CD4-positive, alpha-beta T cell treated with Interleukin-6 for 4 hours (primary cell): ENCODE measurements at places on chromosomes 4 and X.

DNA sequence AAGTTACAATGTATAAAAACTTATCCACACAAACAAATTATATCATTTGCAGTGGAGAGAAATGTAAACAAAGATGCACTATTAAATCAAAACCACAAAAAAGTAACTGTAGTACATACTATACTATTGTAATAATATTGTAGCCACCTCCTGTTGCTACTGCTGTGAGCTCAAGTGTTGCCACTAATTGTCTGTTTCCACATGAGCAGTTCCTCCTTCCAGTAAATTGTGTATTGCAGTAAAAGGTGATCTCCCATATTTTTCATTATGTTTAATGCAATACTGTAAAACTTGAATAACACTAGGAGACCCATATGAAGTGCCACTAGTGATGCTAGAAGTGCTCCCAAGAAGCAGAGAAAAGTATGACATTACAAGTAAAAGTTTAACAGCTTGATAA lies 11.7 kb downstream of the LIN54 start:
- DNase-seq = no peak

GRCh38 chr4:154036856-154037255 lies 248.0 kb upstream of the SFRP2 start:
- DNase-seq = no peak

DNA sequence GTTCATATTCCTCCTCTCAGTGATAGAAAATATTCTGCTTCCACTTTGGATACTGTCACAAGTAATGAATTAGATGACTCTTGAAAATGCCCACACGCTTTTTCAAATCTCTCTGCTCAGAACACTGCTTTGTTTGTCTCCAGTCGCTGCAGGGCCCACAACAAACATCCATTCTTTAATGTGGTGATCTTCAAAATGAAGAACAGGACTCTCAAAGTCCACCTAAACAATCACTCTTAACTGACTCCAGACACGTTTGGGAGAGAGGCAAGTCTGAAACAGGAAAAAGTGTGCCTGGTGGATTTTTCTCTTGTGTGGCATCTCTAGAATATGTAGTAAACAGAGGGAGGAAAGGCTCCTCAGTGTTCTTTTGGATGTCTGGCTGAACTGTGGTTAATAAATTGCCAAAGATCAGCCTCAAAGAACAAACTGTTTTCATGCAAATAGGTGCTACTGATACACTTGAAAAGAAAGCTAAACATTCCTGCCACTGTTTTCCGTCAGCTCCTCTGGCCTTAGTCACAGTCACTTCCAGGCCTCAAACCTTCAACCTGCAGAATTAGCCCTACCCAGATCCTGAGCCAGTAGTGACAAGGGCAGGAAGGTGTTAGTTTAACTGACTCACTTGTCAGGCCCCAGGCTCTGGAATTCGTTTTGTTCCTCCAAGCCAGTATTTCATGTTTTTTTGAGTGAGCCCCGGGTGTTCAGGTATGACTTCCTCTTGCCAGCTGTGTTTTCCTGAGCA lies 259.6 kb upstream of the GPC4 start:
- DNase-seq = no peak

DNA sequence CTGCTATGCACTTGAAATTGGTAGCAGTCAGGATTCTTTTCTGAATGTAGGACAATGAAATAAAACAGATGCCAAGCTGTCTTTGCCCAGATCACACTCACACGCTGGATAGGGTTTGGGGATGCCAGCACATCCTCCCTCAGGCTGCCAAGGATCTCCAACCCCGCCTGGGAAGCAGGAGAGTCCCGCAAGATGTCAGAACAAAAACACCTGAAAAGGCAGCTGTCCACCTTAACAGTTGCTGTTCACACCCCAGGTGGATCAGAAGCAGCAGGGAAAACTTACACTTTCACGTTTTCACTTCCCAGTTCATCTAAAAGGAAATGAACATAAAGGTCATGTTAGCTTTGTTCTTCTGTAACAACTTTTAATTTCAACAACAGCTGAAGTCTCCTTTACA lies 35.7 kb downstream of the TMEM154 start:
- DNase-seq = no peak

DNA sequence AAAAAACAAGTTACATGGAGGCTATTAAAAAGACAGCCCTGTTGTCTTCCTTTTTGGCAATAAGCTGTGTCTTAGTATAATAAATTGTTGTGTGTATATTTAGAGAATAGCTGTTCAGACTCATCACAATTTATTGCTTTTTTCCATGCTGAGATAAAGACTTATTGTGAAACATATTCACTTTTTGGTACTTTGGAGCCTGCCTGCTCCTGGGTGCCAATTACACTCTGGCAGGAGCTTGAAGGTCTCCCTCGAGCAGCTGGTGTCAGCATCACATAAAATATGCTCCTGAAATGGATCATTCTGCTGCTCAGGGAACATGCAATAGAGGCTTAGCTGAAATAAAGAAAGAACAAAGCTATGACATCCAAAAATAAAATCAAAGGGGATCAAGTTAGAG lies 211.6 kb upstream of the DKK2 start:
- no peak for DNase-seq

DNA sequence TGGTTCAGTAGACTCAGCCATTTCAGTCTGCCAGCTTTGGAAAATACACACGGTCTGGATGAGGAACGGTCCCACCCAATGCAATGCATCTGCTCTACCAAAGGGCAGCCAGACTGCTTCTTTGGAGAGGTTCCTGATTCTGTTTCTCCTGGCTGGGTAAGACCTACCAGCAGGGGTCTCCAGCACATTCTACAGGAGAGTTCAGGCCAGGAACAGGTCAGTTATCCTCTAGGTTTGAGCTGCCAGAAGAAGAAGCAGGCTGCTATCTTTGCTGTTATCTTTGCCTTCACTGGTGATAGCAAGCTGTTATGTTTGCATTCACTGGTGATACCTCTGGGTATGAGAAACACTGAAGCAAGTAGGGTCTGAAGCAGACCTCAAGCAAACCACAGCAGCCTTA lies 45.5 kb upstream of the PBDC1 start:
- DNase-seq = peak; percentile 12

DNA sequence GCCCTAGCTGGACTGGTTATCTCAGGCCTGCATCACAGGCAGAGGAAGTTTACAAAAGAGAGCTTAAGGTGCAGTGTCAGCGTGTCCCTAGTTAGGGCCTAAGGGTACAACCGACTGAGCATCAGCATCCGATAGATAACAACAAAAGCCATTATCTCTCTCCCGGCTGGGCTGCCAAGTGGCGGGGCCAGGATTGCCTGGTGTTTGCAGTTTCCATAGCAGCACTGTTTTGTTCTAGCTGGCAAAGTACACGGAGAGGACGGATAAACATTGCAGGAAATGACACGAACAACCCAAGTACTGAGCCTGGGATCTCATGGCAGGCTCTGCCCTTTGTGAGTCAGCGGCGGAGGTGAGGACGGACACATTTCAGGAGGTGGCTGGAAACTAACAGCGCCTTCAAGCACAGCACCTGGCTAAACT lies 104.7 kb upstream of the NOCT start:
- no peak for DNase-seq

- DNase-seq = no peak
Observed at GRCh38 chr4:143025081-143025704, 159.5 kb upstream of the USP38 start.

DNA sequence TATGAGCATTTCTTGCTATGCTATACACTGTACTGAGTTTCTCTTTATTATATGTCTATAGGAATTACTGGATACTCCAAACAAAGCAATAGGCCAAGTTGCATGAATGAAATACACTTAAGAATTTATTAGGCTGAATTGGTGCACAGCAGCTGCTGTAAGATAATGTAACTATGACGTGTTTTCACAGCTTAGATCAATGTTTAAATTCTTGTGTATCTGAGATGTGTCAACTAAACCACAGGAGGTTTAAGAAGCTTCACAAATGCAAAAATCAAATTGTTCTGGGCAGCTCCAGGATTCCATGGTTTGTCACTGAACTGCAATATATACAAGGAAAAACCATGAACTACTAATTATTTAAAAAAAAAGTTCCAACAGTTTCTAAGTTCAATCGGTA lies 156.7 kb downstream of the MAPK10 start:
- no peak for DNase-seq

DNA sequence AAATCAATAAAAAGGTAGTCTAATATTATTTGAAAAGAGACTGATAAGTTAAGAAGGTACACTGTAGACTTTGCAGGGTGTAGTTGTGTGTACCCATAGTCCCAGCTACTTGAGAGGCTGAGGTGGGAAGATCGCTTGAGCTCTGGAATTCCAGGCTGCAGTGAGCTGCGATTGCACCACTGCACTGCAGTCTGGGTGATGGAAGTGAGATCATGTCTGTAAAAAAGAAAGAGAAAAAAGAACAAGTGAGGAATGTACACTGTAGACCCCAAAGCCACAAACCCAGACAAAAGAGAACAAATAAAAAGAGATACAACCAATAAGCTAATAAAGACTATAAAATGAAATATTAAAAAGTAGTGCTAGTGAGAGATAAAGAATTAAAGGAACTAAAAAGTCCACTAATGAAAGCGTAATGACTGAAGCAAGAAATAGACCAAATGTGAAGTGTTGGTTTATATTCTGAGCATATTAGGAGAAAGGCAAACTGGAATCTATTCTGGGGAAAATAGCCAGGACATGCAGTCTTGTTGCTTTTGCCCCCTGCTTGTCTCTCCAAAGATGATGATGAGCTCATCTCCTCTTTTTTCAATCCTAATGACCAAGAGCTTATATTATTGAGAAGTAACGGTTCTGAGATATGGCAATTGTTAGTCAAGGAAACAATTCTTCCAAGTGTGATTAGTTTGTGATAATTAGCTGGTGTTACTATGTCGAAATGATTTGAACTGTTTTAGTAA lies 19.1 kb downstream of the GSX2 start:
- no peak for DNase-seq

DNA sequence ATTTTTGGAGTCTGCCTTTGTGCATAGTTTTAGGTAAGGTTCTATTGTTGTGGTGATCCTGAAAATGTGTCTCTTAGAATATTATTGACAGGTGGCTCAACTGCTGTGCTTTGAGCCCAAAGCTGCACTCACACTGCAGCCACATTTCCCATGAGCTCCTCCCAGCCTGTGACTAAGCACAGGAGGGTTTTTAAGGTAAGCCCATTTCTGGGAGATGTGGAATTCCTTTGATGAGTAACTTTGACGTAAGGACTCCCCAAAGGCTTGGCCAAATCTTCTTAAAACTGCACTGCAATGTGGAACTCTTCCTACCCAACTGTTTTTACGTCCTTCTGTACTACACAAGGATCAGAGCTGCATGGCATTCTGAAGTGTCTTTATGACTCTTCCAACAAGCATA lies 20.0 kb upstream of the TMPRSS11A start:
- no peak for DNase-seq

DNA sequence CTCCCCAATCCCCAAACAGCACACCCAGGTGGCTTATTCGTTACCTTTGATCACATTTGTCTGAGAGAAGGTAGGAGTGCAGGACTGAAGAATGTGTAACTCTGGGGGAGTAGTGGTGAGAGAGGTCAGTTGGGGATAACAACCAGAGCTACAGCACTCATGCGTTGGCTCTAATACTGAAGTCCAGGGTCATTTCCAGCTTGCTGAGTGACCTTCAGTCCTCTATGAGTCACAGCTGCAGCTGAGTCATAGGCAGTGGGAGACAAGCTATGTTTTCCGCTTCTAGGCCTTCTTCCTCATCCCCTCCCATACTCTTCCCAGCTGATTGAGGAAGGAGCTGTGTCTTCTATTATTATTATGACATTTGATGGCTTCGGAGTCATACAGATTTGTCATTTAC lies 31.6 kb upstream of the CT47C1 start:
- DNase-seq = no peak

DNA sequence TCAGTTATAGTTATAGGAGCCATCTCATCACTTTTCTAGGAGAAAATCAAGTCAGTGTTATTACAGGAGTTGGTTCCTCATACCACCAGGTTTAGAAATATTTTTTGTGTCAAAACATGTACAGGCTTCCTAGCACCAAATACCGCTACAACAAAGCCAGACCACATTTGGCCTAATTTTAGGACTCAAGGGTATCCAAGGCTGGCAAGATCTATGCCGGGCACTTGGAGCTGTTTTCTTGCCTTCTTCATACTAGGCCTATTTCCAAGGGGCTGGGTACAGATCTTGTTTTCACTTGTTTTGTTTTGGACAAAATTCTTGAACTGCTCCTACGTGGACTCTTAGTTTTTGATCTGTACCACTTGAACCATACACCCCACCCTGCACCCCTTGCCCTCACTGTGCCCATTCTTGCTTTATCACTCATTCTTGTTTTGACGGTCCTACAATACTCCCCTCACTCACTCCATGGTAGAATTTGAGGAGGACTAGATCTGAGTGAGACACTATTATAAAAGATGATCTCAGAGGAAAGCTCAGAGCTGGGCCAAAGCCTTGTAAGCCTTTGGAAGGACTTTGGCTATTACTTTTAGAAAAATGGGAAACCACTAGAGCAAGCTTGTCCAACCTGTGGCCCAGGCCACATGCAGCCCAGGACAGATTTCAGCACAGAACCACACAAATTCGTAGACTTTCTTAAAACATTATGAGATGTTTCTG lies 17.7 kb upstream of the TMEM144 start:
- no peak for DNase-seq

GRCh38 chr4:62806816-62807215 lies 1602.4 kb downstream of the TECRL start:
- no peak for DNase-seq

- no peak for DNase-seq
Observed at GRCh38 chrX:10582215-10582733, 38.1 kb downstream of the MID1 start.

GRCh38 chr4:150389896-150390530 lies 191.9 kb upstream of the MAB21L2 start:
- no peak for DNase-seq

DNA sequence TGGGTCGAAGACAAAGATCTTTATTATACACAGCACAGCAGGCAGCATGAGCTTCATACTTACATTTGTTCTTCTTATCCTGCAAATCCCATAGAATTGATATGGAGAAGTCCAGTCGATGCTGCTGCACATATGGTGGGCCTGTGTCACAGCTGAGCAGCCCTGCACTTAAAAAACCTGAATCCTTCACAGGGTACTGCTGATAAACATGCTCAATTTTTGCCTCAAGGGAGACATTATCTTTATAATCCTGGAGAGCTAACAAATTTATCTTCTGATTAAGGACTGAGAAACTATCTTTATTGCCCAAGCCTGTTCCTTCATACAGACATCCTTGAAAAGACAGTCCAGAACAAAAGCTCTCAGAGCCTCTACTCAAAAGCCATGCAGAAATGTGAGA lies 434.4 kb upstream of the FAM47C start:
- DNase-seq = no peak

- DNase-seq = no peak
Observed at GRCh38 chrX:124215786-124216185, 116.7 kb upstream of the TEX13D start.

- DNase-seq = no peak
Observed at GRCh38 chrX:810186-810585, 179.6 kb downstream of the SHOX start.

DNA sequence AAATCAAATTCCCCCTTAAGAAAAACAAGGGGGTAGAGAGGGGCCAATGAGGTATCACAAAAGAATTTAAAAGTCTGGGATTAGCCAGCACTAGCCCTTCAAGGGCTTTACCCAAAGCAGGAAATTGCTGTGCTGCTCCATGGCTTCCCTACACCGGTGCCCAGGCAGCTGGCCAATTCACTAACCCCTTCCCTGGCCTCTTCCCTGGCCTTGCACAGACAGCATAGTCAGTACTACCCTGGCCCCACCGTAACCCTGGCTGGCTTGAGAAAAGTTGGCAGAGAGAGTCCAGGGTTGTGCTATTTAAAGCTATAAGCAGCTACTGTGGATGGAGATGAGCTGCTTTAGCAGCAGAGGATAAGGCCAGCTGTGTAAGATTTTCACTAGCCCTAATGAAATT lies 43.1 kb downstream of the ADAMTS3 start:
- DNase-seq = no peak
